ENCODE measurements at places on chromosomes 3 and 15.
A peak's percentile ranks its signal among the peaks of the same experiment; 100 is the strongest.

- DNase-seq: no peak
Observed at GRCh38 chr15:83352119-83352518, 67.7 kb upstream of the BNC1 start.

DNA sequence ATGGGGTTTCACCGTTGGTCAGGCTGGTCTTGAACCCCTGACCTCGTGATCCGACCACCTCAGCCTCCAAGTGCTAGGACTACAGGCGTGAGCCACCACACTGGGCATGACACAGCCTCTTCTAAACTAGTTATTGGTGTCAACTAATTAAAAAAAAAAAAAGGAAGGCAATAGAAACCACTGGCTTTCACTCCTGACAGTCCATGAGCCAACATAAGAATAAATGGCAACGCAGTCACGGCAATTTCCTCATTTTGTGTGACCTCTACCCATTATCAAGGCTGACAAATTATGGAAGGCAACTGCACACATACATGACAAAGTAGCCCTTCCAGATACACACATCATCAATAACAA is 5.9 kb downstream of the ARHGEF3 start:
- no peak for DNase-seq

GRCh38 chr15:26143221-26143620 is 280.1 kb upstream of the ATP10A start:
- DNase-seq: no peak

DNA sequence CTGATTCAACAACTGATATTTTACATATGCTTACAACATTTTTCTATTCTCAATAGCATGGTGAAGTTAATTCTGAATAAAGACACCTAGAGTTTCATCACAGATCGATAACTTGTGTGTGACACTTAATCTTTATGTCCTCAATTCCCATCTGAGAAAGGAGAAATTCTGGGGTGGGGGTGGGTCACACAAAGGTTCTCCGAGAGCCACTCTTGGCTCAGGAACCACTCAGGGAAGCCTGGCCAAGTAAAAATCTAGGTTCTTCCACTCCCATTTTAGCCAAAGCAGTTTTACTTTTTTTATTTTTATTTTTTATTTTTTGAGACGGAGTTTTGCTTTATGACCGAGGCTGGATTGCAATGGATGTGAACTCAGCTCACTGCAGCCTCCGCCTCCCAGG is 111.0 kb upstream of the TBL1XR1 start:
- no peak for DNase-seq

DNA sequence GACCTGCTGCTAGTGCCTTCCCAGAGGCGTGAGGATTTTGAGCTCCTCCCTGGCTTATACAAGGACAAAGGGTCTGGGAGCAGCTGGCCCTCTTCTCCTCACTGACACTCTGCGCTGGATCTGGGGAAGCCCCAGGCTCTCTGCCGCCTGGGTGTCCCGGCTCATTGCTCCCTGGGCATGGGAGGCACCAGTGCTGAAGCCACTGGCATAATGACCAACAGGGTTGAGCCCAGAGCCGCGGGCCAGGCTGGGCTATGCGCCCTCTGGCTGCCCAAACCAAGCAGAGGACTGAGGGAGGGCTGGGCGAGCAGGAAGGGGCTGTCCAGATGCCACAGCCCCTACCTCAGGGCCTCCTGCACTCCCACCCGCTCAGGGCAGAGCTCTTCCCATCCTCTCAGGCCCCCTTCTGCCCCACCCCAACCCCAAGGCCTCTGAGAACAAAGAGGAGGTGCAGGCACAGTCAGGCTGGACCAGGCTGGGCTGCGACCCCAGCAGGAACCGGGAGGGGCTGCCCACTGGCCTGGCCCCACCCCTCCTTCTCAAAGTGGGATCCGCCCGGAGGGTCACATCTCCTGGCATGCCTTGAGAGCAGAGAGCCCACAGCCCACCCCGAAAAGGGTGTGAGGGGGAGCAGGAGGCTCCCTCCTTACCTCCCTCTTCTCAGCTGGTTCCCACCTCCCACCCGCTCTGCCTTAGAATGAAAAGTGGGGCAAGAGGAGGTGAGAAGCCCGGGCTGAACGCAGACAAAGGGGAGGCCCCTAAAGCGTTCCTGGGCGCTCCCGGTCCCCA is 1.6 kb downstream of the LINGO1 start:
- DNase-seq: no peak

GRCh38 chr3:161224786-161225185 is 3.7 kb downstream of the NMD3 start:
- DNase-seq: no peak

GRCh38 chr15:45391746-45392583 is 13.6 kb upstream of the GATM start:
- no peak for DNase-seq

- no peak for DNase-seq
Observed at GRCh38 chr3:188208516-188208981, 54.6 kb downstream of the LPP start.

DNA sequence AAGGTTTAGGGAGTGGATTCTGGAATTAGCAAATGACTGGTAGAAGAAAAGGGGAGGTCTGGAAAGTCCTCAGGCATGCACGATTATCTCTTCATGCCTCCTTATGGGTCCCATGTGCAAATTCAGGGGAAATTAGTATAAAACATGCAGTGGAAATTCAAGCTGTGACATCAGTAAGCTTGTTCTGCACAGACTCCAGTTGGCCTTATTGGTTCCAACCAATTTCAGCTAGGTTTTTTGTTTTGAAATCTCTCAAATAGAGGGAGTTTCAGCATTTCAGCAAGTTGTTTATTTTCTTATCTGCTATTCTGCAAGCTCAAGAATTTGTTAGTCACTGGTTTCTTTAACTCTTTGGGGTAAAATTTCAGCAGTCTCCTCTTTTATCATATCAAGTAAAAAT is 774 bp upstream of the TMCO5A start:
- no peak for DNase-seq

DNA sequence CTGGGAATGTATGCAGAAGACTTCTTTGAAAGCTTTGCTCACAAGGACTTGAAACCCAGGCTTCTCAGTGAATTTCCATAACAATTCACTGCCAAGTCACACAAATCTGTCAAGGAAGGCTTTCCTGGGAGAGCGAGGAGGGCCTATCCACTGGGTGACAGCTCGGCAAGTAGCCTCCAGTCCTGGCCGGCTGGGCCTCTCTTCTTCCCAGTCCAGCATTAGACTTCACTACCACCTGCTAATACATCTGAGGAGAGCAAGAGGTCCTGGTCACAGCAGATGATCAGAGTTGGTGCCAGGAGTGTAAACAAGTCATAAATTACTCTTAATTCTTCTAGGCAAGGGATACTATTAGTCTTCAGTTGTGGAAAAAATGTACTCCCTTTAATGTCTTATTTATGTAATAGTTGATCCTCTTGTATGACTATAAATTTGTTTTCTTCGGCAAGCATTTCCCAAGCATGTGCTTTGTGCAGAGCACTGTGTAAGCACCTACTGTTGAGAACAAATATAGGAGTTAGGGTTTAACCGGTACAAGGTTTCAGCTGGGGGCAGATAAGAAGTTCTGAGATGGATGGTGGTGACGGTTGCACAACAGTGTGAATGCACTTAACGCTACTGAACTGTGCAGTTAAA is 162.9 kb downstream of the VGLL4 start:
- no peak for DNase-seq

DNA sequence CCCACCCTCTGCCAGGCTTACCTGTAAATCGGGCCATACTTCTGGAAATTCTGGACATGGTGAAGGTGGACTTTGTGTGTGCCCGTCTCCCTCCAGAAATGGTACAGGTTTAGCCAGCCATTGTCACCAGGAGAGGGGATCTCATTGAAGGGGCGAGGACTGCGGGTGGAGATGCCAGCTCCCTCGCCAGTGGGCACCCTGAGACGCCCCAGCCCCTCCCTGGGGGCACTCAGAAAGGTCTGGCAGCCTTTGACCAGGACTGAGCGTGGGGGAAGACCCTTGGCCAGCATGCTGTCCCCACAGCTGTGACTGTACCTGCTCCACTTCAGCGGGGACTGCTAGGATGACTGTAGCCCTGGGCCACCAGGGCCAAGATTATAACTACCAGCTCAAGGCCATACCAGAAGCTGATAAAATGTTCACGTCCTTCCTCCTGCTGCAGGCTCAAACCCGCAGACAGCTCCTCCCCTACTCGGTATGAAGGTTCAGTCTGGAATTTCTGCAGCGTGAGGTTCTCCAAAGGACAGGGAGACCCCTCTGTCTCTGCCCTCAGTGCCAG is at the start of gene CYP11A1:
Gene CYP11A1 (minus strand): TSS at position 351 of the 559 bp plus-strand sequence. CDS start 61 bp downstream, at position 290.
- no peak for DNase-seq

DNA sequence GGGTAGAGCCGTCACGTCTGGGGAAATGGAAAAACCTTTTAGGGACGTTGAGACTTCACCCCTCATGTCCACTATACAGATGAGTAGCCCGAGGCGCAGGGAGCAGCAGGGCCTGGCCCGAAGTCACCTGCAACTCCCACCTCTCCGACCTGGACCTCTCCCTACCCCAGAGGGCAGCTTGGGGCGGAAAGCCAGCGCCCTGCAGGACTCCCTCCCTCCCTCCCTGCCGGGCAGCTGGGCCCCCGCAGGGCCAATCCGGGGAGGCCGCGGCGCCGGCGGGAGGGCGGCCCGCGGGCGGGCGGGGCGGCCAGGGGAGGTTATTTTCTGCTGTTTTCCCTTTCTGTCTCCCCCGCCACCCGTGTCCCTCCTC is 2.0 kb downstream of the WNT7A start:
- no peak for DNase-seq

DNA sequence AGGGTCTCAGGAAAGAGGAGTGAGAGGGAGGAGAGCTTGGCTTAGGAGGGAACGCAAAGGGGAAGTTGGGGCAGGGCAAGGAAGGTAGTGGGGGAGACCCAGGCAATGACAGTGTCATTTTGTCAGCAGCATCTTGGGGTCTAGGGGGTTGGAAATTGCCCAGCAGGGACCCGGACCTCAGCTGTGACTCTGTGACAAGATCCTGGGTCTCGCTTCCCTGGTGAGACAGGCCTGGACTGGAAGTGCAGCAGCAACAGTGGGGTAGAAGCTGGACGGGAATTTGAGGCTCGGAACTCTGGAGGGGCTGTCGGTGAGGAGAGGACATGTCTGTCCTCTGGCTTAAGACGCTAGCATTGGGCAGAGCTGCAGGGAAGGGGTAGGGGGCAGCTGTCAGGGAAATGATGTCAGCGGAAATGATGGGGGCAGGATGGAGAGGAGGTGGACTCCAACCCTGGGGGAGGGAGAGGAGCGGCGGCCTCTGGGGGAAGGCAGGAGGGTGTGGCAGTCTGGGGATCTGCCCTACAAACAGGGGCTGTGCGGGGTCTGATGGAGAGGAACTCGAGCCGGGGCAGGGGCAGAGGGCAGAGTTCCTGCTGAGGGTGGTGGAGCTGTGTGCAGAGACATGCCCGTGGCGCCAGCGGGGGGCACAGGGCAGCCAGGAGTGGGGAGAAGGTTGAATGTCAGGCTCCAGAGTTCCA is 12.3 kb downstream of the ANPEP start:
- DNase-seq: no peak

GRCh38 chr15:74413350-74414080 is 20.2 kb downstream of the SEMA7A start:
- no peak for DNase-seq

GRCh38 chr3:187318819-187319616 is 27.5 kb upstream of the MASP1 start:
- DNase-seq: peak; percentile 25

DNA sequence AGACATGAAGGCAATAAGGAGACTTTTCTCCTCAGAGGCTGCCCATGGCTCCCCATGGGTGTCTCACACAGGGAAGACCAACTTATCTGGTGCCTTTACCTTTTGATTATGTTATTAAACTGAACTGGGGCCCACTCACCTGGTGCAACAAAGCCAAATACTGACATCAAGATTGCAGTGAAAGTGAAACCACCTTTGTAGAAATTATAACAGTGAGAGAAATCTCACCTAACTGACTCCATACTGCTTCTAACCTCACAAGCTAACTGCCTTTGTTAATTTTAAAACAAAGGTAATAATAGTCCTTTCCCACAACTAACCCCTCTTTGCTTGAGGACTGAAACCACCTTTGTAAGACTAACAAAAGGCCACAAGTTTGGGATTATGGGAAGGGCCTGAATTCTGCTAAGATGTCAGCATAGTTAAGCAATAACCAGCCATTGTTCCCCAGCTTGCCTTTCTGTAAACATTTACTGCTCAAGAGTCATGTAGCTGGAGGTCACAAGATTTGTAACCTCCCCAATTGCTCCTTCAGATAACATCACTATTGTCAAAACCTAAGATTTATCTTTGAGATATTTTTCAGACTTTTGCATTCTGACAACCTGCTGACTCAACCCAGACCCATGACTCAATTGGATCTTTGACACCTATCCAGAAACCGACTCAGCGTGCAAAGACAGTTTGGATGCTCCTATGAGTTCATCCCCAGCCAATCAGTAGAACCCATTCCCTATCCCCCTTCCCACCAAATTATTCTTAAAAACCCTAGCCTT is 420.3 kb upstream of the CFAP20DC start:
- no peak for DNase-seq

DNA sequence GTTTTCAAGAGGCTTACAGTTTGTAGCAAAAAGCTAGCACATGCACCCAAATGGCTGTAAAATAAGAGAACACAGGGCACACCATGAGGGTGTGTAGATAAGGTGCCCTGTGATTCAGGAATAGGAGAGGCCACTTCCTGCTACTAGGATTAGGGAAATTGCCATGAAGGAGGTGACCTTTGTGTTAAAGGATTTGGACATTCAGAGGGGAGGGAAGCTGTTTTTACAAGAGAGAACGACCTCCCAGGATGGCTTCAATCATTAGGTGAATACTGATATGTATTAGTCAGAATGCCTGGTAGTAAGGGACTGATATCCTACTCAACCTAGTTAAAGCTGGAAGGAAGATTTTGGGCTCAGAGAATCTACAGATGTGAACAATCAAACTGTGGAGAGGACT is 35.7 kb upstream of the ABHD17C start:
- DNase-seq: no peak

- DNase-seq: no peak
Observed at GRCh38 chr15:75229191-75230015, 27.7 kb downstream of the C15orf39 start.

DNA sequence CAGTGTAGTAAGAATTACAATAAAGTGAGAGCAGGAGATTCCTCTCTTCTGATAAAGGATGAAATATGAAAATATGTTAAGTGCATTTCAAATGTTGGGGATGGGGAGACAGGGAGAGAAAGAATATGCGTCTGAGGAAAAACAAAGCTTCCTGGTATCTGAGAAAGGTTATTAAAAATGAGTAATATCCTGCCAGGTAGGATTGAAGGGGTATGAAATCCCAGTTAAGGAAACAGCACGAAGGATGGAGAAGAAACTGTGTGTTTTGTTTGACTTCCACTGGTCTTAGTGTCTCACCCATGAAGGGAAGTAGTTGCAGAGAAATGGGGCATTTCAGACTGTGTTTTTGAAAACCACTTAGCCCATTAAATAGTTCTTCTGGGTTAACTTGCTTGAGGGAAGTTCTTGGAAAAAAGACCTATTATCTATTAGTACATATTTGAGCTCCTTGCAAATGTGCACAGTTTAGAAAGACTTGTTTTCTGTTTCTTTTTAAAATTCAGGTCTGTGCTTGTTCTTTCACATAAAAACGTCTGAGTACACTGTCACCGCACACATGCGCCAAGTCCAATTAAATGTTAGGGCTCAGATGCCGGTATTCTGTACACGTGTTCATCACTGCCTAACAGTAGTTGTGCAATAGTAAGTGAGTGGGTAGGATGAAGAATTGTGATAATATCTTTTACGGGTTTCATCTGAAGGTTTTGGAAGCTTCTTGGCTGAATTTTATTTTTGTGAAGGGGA is 196.1 kb upstream of the P2RY1 start:
- no peak for DNase-seq

- DNase-seq: no peak
Observed at GRCh38 chr15:33344111-33344510, 33.3 kb downstream of the RYR3 start.

Data from activated T-cell treated with anti-CD3 and anti-CD28 coated beads, Interleukin-2, amount 50 U/mL, for 1 hour (primary cell).